ENCODE measurements at places on chromosomes 4 and X.

GRCh38 chr4:16443504-16444088 lies 217.3 kb upstream of the TAPT1 start:
- H3K4me3 ChIP-seq: no peak overlapping the region
- no peaks in the 10 kb centered on the region for H3K27me3 ChIP-seq
- H3K36me3 ChIP-seq: no peaks in the 10 kb centered on the region
- no peak for DNase-seq
- no peak overlapping the region for H3K27ac ChIP-seq
- H3K4me1 ChIP-seq: no peaks in the 10 kb centered on the region

GRCh38 chr4:182585321-182585720 lies 331.9 kb downstream of the DCTD start:
- no peak for DNase-seq
- no peak overlapping the region for H3K4me3 ChIP-seq
- H3K4me1 ChIP-seq: no peaks in the 10 kb centered on the region
- H3K27me3 ChIP-seq: no peaks in the 10 kb centered on the region

- H3K27me3 ChIP-seq: no peaks in the 10 kb centered on the region
- H3K36me3 ChIP-seq: peaks cover 22% of the 10 kb centered on the region
- peaks cover 32% of the 10 kb centered on the region for H3K4me1 ChIP-seq
- H3K27ac ChIP-seq: peak overlapping the region; percentile 65
- peak; percentile 28 for DNase-seq
- peak overlapping the region; percentile 96 for H3K4me3 ChIP-seq
Measured at GRCh38 chr4:2934077-2934812, 29.0 kb downstream of the NOP14 start.

DNA sequence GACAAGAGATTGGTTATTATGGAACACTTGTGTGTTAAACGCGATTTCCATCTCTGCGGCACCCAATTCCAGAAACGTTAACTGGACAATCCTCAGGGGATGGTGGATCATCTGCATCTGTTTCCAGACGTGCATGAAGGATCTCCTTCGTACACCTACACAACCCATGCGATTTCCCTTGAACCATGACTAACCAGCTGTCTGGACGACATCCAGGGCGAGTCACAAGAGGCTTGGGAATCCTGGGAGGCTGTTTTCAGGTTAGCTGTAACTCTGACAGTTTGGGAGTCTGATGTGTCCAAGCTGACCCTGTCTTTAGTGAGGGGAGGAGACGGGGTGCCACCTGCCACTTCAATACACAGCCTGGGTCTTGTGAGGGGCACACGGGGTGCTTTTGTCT lies 84.5 kb downstream of the GATB start:
- no peak overlapping the region for H3K27ac ChIP-seq
- H3K36me3 ChIP-seq: no peaks in the 10 kb centered on the region
- H3K4me1 ChIP-seq: peaks cover 10% of the 10 kb centered on the region
- H3K4me3 ChIP-seq: no peak overlapping the region

DNA sequence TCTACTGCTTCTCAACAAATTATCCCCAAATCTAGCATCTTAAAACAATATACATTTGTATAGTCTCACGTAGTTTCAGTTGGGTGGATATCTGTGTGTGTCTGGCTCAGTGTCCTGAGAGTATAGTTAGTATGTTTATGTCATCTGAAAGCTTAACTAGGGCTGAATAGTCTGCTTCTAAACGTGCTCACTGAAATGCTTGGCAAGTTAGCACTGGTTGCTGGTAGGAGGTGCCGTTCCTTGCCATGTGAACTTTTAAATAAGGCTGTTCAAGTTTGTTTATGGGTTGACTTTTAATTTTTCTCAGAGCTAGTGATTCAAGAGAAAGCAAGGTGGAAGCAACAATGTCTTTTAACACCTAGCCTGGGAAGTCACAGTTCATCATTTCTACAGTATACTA lies 1673.6 kb downstream of the PCDH7 start:
- no peaks in the 10 kb centered on the region for H3K36me3 ChIP-seq
- DNase-seq: no peak
- H3K4me1 ChIP-seq: no peaks in the 10 kb centered on the region
- H3K27me3 ChIP-seq: no peaks in the 10 kb centered on the region
- H3K4me3 ChIP-seq: no peak overlapping the region

DNA sequence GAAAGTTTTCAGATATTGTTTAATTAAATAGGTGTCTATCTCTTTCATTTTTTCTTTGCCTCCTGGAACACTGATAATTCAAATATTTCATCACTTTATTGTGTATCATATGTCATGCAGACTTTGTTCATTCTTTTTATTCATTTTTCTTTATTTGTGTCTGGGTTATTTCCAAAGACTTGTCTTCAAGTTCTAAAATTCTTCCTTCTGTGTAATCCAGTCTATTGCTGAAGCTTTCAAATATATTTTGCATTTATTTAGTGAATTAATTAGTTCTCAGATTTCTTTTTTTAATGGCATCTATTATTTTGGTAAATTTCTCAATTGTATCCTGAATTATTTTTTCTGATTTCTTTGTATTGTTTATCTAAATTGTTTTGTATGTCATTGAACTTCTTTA lies 70.1 kb downstream of the ZNF330 start:
- no peak for DNase-seq
- no peaks in the 10 kb centered on the region for H3K36me3 ChIP-seq
- no peaks in the 10 kb centered on the region for H3K27me3 ChIP-seq

DNA sequence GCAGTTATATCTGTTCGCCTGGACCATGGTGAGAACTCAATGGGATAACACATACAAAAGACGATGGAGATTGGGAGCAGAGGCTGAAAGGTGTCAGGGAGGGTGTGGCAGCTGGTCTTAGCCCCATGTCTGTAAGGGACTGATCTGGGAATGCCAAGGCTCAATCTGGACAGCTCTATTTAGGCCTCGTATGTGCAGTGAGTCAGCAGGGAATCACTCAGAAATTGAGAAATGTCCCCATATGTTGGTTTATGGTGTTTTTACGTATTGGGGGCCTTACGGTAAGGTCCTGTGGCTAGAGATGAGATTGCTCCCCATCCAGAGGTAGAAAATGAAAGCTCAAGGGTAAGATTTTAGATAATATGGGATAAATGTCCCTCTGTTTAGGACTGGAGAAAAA lies 71.4 kb upstream of the TTC29 start:
- H3K4me3 ChIP-seq: no peak overlapping the region
- no peak for DNase-seq
- no peak overlapping the region for H3K27ac ChIP-seq
- no peaks in the 10 kb centered on the region for H3K36me3 ChIP-seq

DNA sequence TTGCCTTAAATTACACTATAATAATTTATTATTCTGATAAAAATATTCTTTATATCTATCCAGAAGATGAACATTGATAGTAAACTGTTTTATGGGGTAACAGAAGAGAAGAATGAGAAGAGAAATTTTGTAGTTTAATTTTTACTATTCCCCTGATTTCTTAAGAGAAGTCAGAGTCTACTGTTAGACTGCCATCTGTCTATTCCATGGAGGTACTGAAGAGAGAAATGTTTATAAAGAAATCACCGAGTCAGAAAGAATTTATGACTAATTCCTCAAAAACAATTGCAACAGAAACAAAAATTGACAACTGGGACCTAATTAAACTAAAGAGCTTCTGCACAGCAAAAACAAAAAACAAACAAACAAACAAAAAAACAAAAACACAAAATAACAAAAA lies 149.9 kb downstream of the FGF16 start:
- no peak overlapping the region for H3K27ac ChIP-seq
- no peak for DNase-seq
- H3K36me3 ChIP-seq: no peaks in the 10 kb centered on the region
- no peaks in the 10 kb centered on the region for H3K27me3 ChIP-seq
- H3K4me3 ChIP-seq: no peak overlapping the region
- H3K4me1 ChIP-seq: no peaks in the 10 kb centered on the region

DNA sequence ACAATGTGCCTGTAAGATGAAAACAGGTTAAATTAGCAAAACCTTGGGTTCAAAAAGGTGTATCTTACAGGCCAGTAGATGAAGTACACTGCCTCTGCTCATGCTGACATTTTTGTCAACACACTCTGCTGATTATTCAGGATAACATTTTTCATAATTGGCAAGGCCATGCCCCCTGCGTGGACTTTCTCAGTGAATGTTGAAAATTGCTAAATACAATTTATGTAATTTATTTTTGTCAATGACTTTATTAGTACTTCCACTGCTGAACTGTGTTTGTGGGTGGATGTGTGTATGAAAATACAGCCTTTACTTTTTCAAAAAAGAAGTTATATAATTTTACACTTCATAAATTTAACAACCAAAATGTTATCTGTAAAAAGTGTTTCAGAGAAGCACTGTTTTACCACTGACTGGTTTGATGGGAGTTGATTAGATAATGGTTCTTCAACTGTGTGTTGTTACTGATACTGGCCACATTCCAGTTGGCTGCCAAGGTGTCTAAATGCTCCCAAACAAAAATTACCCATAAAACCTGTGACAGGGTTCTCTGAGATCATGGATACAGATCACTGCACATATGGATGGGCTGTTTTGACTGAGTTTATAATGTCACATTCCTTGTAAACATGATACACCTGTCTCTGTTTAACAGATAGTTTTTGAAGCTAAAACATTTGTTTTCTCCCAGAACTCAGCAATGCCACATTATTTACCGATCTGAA lies 151.9 kb upstream of the SLC7A11 start:
- H3K36me3 ChIP-seq: no peaks in the 10 kb centered on the region
- no peak overlapping the region for H3K4me3 ChIP-seq
- no peak overlapping the region for H3K27ac ChIP-seq
- no peaks in the 10 kb centered on the region for H3K27me3 ChIP-seq
